Activated CD8-positive, alpha-beta T cell treated with anti-CD3 and anti-CD28 coated beads, Interleukin-2, amount 10 ng/mL, durations not matched to agents 7 days and 5 days (primary cell): ENCODE measurements at places on chromosomes 12 and 14. TPM values are rescaled to one million over a fixed set of nuclear protein-coding genes. Genes with fewer than 3 reads are reported as not detected.
A peak's percentile ranks its signal among the peaks of the same experiment; 100 is the strongest.

Gene ZDHHC22
- not detected for total RNA-seq

- H3K27me3 ChIP-seq: peaks cover 8% of the 10 kb centered on the region
- DNase-seq: peak; percentile 55
- H3K4me3 ChIP-seq: no peak overlapping the region
- peaks cover 31% of the 10 kb centered on the region for H3K36me3 ChIP-seq
- peak overlapping the region; percentile 68 for H3K27ac ChIP-seq
Measured at GRCh38 chr12:94941440-94941862, 62.0 kb downstream of the NDUFA12 start.

Gene CCDC197
- total RNA-seq: not detected

- peak; percentile 80 for DNase-seq
- H3K4me1 ChIP-seq: peaks cover 49% of the 10 kb centered on the region
- peak overlapping the region; percentile 69 for H3K4me3 ChIP-seq
- no peaks in the 10 kb centered on the region for H3K36me3 ChIP-seq
Measured at GRCh38 chr14:75982266-75983018, 647 bp upstream of the TGFB3 start.

DNA sequence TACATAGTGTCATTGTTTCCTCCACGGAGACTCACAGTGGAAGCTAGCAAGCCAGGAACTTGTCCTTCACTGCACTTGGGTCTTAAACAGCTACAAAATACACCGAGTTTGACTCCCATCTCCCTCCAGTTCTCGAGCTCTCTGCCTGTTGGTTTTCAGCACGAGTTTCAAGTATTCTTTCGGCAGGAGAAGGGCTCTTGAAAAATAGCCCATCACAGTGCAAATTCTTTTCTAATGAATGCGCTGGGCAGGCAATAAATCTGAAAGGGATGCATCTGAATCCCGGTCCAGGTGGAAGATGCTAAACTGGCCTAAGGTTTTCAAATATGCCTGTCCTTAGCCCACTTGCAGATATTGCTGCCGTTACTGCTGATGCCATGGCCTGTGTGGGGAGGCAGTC is 173.9 kb downstream of the CACNA1C start:
- no peaks in the 10 kb centered on the region for H3K4me1 ChIP-seq
- no peak for DNase-seq
- H3K27ac ChIP-seq: no peak overlapping the region
- no peak overlapping the region for H3K4me3 ChIP-seq
- H3K36me3 ChIP-seq: no peaks in the 10 kb centered on the region

DNA sequence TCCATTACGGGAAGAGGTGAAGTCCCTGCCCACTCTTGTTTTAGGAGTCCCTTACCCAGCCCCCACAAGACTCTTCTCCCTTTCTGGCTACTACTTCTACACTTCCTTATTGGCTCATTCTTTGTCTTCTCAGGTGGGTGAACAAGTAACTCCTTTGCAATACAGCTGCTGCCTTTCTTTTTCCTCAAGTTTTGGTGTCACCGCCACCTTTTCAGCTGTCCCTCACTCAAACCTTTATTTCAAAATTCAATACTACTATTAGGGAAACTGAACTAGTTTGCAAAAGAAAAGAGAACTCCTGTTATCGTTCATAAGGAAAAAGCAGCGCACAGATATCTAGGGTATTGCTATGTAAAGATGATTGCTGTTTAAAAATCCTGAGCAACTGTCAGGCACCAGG is 6.1 kb downstream of the RSRC2 start:
- peaks cover 55% of the 10 kb centered on the region for H3K4me1 ChIP-seq
- DNase-seq: no peak
- no peaks in the 10 kb centered on the region for H3K27me3 ChIP-seq
- no peak overlapping the region for H3K4me3 ChIP-seq
- no peak overlapping the region for H3K27ac ChIP-seq

DNA sequence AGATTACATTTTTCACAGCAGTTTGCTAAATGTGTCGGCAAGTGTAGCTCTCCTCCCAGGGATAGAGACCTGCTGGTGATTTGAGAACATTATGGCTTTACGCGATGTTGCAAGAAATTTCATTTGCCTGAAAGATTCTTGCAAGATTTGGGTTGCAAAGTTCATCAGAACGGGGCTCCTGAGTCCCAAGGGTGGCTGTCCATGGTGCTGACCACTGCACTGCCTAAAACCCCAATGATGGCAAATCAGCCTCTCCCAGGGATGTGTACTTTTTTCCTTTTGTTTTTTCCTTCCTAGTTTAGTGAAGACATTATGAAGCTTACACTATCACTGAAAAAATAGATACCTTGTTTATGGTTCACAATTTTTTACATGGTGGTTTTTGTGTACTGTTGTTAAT is 85.4 kb downstream of the WSCD2 start:
- H3K4me1 ChIP-seq: no peaks in the 10 kb centered on the region
- no peaks in the 10 kb centered on the region for H3K27me3 ChIP-seq
- no peak overlapping the region for H3K27ac ChIP-seq
- H3K36me3 ChIP-seq: no peaks in the 10 kb centered on the region
- no peak overlapping the region for H3K4me3 ChIP-seq
- DNase-seq: peak; percentile 51

DNA sequence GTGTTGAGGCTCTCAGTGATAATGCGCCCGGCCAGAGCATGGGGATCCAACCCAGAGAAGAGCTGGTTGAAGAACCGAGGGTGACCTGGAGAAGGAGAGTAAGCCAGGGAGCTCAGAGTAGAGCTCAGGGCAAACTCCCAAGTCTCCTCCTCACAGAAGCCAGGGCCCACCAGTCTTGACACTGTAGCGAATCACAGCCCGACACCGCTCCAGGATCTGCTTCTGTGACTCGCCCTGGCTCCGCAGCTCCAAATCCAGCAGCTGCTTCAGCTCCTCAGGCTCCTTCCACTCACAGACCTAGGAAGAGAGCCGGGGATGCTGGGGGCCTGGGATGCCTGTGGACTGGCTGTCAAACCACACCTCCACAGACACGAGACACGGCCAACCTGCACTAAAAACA is 8.2 kb upstream of the ZNF740 start:
- H3K27ac ChIP-seq: no peak overlapping the region
- H3K4me1 ChIP-seq: peaks cover 2% of the 10 kb centered on the region
- DNase-seq: no peak
- no peaks in the 10 kb centered on the region for H3K27me3 ChIP-seq
- H3K4me3 ChIP-seq: no peak overlapping the region
- H3K36me3 ChIP-seq: peaks cover 1% of the 10 kb centered on the region

Gene TSPAN8
- not detected for total RNA-seq

Gene DCN
- total RNA-seq: not detected
